Right lobe of liver (tissue), 6 donors: ENCODE measurements at places on chromosomes 2 and 18. TPM values are rescaled to one million over a fixed set of nuclear protein-coding genes. Genes with fewer than 3 reads are reported as not detected.

DNA sequence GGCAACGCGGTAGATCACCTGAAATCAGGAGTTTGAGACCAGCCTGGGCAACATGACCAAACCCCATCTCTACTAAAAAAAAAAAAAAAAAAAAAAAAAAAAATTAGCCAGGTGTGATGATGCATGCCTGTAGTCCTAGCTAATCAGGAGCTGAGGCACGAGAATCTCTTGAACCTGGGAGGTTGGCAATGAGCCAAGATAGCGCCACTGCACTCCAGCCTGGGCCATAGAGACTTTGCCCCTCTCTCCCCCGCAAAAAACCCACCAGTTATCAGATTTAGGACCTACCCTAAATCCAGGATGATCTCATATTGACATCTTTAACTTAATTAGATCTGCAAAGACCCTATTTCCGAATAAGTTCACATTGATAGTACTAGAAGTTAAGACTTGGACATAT, 29.2 kb upstream of the LDAH start:
- H3K4me3 ChIP-seq: no peak overlapping the region
- no peaks in the 10 kb centered on the region for H3K27me3 ChIP-seq
- H3K27ac ChIP-seq: no peak overlapping the region
- no peak for DNase-seq
- H3K36me3 ChIP-seq: no peaks in the 10 kb centered on the region
- H3K4me1 ChIP-seq: no peaks in the 10 kb centered on the region

DNA sequence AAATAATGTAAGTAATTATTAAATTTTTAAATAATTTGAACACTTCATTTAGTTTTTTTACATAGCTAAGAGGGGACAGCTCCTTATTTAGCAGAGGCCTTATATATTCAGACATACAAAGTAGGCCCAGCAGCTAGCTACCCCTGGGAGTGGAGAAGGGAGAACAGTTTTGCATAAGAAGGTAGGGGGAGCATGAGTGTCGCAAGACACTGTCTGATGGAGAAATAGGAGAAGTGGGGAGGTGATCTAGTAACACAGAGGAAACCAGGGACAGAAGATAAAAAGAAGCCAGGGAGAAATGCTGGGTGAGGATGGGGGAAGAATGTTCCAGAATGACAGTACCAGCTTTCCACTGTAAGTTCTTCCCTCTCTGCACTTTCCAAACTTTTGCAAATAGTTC, 16.0 kb upstream of the RGPD4 start:
- DNase-seq: no peak
- no peaks in the 10 kb centered on the region for H3K36me3 ChIP-seq
- H3K4me1 ChIP-seq: no peaks in the 10 kb centered on the region

DNA sequence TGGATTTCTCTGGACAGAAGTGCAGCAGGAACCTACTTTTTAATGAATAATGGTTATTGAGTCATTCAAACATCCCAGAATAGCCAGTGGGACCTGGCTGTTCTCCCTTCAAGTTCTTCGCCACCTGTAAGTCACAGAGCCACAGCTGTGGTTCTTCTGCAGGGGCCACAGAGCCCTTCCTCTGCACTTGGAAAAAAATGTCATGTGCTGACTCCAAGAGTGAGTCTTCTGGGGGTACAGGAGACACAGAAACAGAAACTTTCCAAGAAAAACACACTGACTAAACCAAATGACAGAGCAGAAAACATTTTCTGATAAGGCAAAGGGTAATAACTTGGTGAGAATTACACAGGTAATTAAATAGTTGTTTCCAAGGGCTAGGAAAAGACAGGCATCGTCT, 68.7 kb upstream of the FN1 start:
- H3K4me1 ChIP-seq: peaks cover 19% of the 10 kb centered on the region
- H3K4me3 ChIP-seq: no peak overlapping the region
- peak overlapping the region; percentile 81 for H3K27ac ChIP-seq
- no peaks in the 10 kb centered on the region for H3K27me3 ChIP-seq

The WDFY1 gene
- 20.7 TPM for total RNA-seq

DNA sequence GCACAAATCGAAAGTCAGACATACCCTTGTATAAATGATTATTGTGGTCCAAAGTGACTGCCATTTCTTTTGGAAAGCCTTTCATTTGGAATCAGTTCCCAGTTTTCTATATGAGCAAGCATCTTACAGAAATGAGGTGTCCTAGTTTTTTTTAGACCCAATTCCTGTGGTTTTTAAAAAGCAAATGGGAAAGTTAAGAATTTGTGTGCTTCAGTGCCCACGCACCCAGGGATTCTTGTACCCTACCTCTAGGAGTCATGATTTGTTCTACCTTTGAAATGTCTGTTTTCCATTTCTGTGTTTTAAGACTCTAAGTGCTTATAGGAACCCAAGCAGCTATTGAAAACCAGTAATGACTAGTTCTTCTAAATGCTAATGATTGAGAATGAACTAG, 218.1 kb downstream of the CAMKMT start:
- H3K27me3 ChIP-seq: no peaks in the 10 kb centered on the region
- H3K4me1 ChIP-seq: no peaks in the 10 kb centered on the region
- no peak overlapping the region for H3K27ac ChIP-seq
- no peak for DNase-seq

GRCh38 chr2:157190151-157190550, 67.4 kb upstream of the GALNT5 start:
- H3K36me3 ChIP-seq: no peaks in the 10 kb centered on the region
- no peak overlapping the region for H3K27ac ChIP-seq
- no peak for DNase-seq
- H3K4me1 ChIP-seq: no peaks in the 10 kb centered on the region
- H3K4me3 ChIP-seq: no peak overlapping the region
- H3K27me3 ChIP-seq: no peaks in the 10 kb centered on the region

- no peak overlapping the region for H3K4me3 ChIP-seq
- H3K27ac ChIP-seq: no peak overlapping the region
- no peaks in the 10 kb centered on the region for H3K27me3 ChIP-seq
- H3K36me3 ChIP-seq: no peaks in the 10 kb centered on the region
- DNase-seq: no peak
These were observed 319.2 kb downstream of the GULP1 start for GRCh38 chr2:188610827-188611226.

The TACR1 gene
- not detected for total RNA-seq

GRCh38 chr18:57797209-57797651, 5.9 kb downstream of the ATP8B1 start:
- no peaks in the 10 kb centered on the region for H3K36me3 ChIP-seq
- no peaks in the 10 kb centered on the region for H3K27me3 ChIP-seq
- peaks cover 44% of the 10 kb centered on the region for H3K4me1 ChIP-seq

The UGT1A6 gene
- 96.3 TPM for total RNA-seq

DNA sequence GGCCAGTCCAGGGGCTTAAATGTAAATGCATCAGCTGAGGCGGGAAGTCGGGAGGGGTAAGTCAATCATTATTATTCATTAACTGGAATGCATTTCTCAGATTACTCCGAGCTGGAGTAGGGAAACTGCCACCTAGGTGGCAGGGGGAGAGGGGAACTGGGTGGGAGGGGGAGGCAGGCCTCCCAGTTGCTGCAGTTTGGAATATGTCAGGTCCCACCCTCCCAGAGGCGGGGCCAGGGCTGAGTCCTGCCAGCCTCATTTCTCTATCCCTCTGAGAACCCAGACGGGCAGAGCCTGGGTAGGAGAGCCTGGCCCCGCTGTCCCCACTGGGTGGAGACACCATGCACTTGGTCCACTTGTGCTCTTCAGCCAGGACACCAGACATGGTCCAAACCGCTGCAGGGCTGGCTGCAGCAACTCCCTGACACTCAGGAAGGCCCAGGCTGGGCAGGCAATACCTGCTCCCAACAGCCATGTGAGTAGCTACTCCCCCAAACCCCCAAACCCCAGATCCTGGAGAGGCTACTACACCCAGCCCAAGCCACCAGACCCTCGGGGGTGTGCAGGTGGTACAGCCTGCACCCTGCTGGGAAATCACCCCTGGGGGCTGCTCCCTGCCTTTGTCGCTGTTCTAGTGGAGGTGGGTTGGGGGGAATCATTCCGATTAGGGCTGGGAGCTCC, at the start of gene GPBAR1:
Gene GPBAR1 (plus strand): TSS at position 274 of the 681 bp plus-strand sequence. CDS start 1,710 bp downstream, outside the sequence.
- peak; percentile 63 for DNase-seq
- no peak within 1 kb of the TSS for H3K4me3 ChIP-seq
- H3K4me1 ChIP-seq: peaks cover 12% of the 10 kb centered on the region
- no peaks in the 10 kb centered on the region for H3K27me3 ChIP-seq
- no peaks in the 10 kb centered on the region for H3K36me3 ChIP-seq

GRCh38 chr2:105869341-105869740, 124.6 kb downstream of the NCK2 start:
- no peak overlapping the region for H3K4me3 ChIP-seq
- H3K4me1 ChIP-seq: no peaks in the 10 kb centered on the region
- H3K27ac ChIP-seq: no peak overlapping the region
- H3K27me3 ChIP-seq: no peaks in the 10 kb centered on the region

DNA sequence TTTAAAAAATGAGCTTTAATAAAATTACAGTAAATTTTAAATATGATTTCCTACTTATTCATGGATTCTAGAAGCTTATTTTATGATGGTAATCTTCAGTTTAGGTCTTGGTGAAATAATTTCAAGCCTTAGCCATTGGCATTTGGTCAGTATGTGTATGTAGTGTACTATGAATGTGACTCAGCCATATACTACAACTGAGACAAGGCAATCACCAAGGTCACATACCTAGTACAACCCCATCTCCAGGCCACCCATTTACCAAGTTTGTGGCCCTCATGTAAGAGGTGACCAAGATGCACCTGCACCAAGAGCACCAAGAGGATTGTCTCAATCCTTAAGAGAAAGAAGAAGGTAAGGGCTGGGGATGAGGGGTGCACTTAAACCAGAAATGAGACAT, 54.8 kb upstream of the FRZB start:
- H3K4me3 ChIP-seq: no peak overlapping the region
- H3K27ac ChIP-seq: no peak overlapping the region
- no peak for DNase-seq
- H3K4me1 ChIP-seq: no peaks in the 10 kb centered on the region
- H3K36me3 ChIP-seq: no peaks in the 10 kb centered on the region

The ALLC gene
- total RNA-seq: 0.31 TPM

GRCh38 chr2:167759531-167759930, 487.9 kb downstream of the STK39 start:
- H3K36me3 ChIP-seq: no peaks in the 10 kb centered on the region
- H3K27me3 ChIP-seq: no peaks in the 10 kb centered on the region
- no peak overlapping the region for H3K27ac ChIP-seq
- peaks cover 24% of the 10 kb centered on the region for H3K4me1 ChIP-seq
- no peak overlapping the region for H3K4me3 ChIP-seq
- DNase-seq: no peak

DNA sequence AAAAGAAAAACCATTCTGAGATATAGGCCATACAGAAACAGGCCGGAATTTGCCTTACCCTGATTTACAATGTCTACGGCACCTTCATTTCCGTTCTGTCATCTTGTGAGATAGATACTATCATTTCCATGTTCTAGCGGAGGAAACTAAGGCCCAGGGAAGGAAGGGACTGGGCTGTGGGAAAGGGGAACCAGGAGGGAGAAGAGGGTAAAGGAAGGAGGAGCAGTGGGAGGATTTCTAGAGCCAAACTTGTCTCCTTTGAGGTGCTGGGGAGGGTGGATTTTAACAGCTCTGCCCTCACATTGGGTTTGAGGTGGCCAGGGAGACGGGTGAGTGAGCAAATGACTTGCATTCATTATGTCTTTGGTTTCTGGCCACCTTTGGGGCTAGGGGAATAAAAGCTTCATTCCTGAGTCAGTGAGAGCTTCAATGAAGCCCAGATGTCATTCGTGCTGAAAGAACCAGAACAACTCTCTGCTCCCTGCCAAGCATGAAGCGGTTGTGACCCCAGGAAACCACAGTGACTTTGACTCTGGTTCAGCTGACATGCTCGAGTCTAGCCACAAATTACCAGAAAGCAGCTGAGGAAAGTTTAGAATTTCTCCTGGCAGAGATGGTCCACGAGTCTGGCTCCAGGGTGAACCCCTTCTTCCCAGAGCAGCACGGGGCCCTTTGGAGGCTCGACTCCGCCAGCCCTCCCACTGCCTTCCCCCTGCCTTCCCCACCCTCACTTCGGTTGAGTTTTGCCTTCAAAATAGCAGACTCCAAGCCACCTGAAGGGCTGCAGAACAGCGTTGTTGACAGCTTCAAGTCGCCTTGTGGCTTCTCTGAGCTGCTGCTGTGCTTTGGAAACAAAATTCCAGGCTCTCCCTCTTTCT, 3.8 kb downstream of the ACTG2 start:
- H3K36me3 ChIP-seq: no peaks in the 10 kb centered on the region
- no peaks in the 10 kb centered on the region for H3K4me1 ChIP-seq
- no peak overlapping the region for H3K27ac ChIP-seq
- no peak overlapping the region for H3K4me3 ChIP-seq

- H3K27me3 ChIP-seq: no peaks in the 10 kb centered on the region
- no peak for DNase-seq
- peak overlapping the region; percentile 40 for H3K27ac ChIP-seq
- no peaks in the 10 kb centered on the region for H3K4me1 ChIP-seq
- H3K4me3 ChIP-seq: peak overlapping the region; percentile 45
These were observed 59.6 kb downstream of the TRPM8 start for GRCh38 chr2:233976690-233977294.

- no peak for DNase-seq
- H3K36me3 ChIP-seq: no peaks in the 10 kb centered on the region
- H3K4me3 ChIP-seq: no peak overlapping the region
- no peak overlapping the region for H3K27ac ChIP-seq
These were observed 205.2 kb upstream of the RGPD4 start for GRCh38 chr2:107621186-107622165.

- no peaks in the 10 kb centered on the region for H3K4me1 ChIP-seq
- no peak overlapping the region for H3K4me3 ChIP-seq
- DNase-seq: no peak
These were observed 21.5 kb downstream of the PKP4 start for GRCh38 chr2:158478237-158478636.

The WDR33 gene
- 31.7 TPM for total RNA-seq

The ARHGEF4 gene
- 0.86 TPM for total RNA-seq

The COL4A4 gene
- total RNA-seq: 1.4 TPM

- H3K36me3 ChIP-seq: no peaks in the 10 kb centered on the region
- no peaks in the 10 kb centered on the region for H3K4me1 ChIP-seq
- no peak overlapping the region for H3K27ac ChIP-seq
- H3K27me3 ChIP-seq: no peaks in the 10 kb centered on the region
- no peak overlapping the region for H3K4me3 ChIP-seq
These were observed 151.0 kb upstream of the PID1 start for GRCh38 chr2:229422063-229422462.

The HOXD9 gene
- not detected for total RNA-seq
